Neural progenitor cell (in vitro differentiated cells): ENCODE measurements at places on chromosomes 11 and 22.

DNA sequence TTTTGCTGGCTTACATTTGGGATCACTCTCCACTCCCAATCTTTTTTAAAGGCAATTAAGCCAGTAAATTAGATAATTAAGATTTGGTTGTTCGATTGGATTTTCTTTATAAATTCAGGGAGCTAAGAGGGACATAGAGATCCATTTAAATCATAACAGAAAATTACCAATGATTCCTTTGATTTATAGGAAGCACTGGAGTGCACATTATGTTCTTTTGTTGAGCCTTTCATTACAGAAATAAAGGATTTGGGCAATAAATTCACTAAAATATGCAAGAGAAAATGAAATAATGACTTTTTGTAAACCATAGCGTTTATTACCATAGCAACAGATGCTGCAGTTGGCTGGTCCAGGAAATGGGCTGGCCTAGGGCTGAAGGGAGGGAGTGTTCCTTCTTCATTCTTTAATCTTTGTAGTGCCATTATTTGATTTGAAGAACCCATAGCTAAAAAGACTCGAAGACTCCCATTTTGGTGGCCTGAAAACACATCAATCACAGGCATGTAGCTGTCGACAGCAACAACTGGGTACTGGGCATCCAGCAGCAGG, 73.0 kb downstream of the C2CD3 start:
- DNase-seq = no peak

- DNase-seq = peak; percentile 55
Observed at GRCh38 chr11:32312865-32313403, 122.4 kb downstream of the WT1 start.

DNA sequence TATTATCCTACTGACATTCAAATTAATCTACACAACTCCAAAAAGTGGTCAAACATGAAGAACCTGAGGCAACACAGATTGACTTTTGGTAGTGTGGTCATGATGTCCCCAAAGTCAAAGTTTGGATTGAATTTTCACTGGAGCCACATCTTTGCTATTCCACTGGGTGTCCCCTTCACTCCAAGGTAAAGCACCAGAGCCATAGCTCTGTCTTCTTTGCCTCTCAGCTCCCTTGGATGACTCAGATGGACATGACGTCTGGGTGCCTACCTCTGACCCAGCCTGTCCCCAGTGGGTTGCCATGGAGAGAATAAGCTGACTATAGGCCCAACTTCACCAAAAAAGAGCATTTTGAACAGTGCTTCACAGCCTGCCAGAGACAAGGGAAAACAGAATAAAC, 57.4 kb upstream of the ARHGAP42 start:
- DNase-seq = no peak

- no peak for DNase-seq
Observed at GRCh38 chr22:31439808-31440207, 40.4 kb downstream of the DRG1 start.

DNA sequence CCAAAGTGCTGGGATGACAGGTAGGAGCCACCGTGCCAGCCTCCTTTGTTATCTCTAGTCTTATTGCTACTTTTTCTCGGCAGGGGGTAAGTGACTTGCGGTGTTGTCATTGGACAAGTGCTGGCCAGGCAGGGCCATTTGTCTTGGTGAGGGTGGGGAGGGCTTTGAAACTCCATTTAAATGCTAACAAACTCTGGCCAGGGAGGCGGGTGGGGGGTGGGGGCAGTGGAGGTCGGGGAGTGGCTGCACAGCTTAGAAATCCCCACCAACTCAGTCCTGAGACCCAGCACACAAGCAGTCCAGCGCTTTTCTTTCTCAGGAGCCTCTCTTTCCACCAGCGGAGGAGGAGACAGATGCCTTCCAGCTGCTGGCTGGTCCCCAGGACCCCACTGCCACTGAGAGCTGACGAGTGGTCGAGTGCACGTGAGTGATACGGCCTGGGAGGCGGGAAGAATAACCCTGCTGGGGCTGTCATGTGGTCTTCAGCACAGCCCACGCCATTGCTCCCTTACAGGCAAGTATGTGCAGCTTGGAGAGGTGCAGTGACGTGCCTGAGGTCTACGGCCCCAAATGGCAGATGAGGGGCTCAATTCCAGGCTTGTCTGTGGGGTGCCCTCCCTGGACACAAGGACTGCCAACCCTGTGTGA, 24.2 kb upstream of the OSBPL5 start:
- DNase-seq = peak; percentile 73

GRCh38 chr11:32088117-32088941, 2.5 kb upstream of the RCN1 start:
- DNase-seq = no peak

- no peak for DNase-seq
Observed at GRCh38 chr11:128487978-128488377, 99.4 kb downstream of the ETS1 start.

- DNase-seq = no peak
Observed at GRCh38 chr11:60118338-60118737, 29.9 kb downstream of the MS4A2 start.

DNA sequence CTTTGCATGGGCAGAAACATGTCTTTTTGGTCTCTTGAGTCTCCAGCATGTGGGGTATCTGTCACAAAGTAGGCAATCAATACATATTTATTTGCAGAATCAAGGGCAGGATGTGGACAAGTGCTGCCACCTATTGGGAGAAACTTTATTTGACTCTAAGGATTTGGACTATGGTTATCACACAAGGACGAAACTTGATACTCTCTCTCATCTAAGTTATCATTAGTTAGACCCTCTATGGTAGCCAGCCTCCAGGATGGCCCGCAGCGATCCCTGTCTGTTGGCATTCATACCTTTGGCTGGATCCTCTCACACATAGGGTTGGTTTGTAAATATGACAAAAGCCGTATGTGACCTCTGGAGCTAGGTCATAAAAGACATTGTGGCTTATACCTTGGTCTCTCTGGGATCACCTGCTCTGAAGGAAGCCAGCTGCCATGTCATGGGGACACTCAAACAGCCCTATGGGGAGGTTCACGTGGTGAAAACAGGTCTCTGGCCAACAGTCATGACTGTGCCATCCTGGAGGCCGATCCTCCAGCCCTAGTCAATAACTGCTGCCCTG, 1.1 kb upstream of the FBXO7 start:
- DNase-seq = peak; percentile 64

- no peak for DNase-seq
Observed at GRCh38 chr22:30245181-30245984, 1.2 kb downstream of the LIF start.

GRCh38 chr22:21726650-21727049, 8.9 kb downstream of the YPEL1 start:
- peak; percentile 81 for DNase-seq

- DNase-seq = peak; percentile 50
Observed at GRCh38 chr11:119764108-119764868, 35.3 kb upstream of the NECTIN1 start.

GRCh38 chr11:73398132-73398526, 21.9 kb downstream of the RELT start:
- no peak for DNase-seq

DNA sequence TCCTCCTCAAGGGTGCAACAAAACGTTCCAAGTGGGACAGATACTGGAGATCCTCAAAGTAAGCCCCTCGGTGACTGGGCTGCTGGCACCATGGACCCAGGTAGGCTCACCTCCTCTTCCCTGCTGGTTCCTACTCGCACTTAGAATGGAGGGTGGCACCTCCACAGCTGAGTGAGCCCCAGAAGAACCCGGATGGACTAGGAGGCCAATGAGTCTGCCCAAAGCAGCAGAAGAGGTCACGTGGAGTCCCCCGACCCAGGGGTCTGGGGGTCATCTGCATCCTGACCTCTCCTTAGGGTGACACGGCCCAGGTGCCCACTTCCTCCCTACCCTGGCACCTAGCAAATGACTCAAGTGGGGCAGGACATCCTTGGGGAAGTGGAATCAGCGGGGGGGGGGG, 4.4 kb downstream of the APOL1 start:
- DNase-seq = no peak

- no peak for DNase-seq
Observed at GRCh38 chr11:29641201-29641600, 375.6 kb downstream of the KCNA4 start.

GRCh38 chr22:49087198-49087597, 740.5 kb downstream of the BRD1 start:
- DNase-seq = no peak

- DNase-seq = no peak
Observed at GRCh38 chr11:2210366-2211112, 38.9 kb upstream of the TH start.

DNA sequence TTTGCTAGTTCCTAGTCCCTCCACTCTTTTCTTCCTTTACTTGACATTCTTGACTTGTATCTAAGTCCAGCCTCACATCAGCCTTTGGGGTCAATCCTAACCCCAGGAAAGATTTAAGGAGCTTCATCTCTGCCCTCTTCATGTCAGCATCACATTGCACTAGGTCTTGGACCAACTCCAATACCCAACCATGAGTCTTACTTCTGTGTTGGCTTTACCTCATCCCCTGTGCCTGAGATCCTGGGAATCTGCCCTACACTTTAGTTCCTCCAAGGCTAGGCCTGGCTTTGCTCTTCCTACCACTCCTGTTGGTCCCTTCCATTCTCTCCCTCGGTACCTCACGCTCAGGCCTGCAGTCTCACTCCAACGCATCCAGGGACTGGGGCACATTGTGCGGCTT, 117.0 kb downstream of the SLC1A2 start:
- DNase-seq = no peak

- DNase-seq = no peak
Observed at GRCh38 chr11:20045098-20045688, 115.1 kb downstream of the DBX1 start.

DNA sequence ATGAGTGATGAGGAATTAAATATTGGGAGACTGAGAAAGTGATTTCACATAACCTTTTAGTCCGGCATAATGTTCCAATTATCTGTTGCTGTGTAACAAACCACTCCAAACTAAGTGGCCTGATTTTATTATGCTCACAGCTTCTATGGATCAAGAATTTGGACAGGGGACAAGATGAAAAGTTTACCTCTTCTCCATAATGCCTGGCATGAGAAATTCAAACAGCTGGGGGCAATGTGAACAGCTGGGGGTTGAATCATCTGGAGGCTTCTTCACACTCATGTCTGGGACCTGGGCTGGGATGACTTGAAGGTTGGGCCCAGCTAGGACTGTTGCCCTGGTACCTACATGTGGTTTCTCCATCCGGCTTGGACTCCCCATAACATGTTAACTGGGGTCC, 99.4 kb upstream of the DRD2 start:
- no peak for DNase-seq

DNA sequence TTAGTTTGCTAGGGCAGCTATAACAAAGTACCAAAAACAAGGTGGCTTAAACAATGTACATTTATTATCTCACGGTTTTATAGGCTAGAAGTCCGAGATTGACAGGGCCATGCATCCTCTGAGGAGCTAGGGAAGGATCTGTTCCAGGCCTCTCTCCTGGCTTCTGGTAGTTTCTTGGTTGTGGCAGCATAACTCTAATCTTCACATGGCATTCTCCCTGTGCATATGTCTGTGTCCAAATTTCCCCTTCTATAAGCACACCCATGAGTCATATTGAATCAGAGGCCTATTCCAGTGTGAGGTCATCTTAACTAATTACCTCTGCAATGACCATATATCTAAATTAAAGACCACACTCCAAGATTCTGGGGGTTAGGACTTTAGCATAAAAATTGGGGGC, 31.3 kb upstream of the MMP13 start:
- DNase-seq = no peak

DNA sequence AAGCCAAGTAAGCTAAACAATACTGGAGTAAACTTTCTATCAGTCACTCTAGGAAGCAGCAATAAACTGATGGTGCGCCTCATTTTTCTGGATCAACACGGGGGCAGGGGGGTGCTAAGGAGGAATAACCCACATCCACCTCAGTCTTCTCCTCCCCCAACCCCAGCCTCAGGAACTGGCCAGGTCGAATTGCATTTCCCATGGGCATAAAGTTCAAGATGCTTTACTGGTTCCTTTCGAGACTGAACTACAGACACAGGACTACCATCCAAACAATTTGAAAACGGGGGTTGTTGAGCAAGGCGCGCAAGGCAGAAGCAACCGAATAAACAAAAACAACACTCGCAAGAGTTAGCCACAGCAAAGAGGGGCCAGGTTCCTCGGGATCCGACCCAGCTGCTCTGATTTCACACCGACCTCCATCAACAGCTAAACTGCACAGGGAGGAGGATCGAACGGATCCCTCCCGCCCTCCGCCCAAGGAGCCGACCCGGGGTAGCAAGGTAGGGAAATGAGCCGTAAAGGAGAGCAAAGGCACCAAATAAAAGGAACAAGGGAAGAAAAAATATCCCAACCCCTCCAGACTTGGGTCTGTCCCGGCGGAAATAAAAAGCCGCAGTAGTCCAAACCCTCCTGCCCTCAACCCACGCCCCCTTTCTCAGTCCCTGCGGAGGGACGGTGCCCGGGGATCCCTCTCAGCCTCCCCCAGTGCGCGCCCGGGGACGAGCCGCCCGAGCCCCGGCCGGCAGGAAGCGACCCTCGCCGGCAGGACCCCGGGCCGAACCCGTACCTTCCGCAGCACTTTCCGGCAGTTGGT, 801 bp downstream of the SESN3 start:
- DNase-seq = peak; percentile 53

GRCh38 chr11:33652431-33652830, 48.2 kb downstream of the C11orf91 start:
- DNase-seq = no peak

GRCh38 chr22:46237453-46238124, 12.5 kb downstream of the CDPF1 start:
- DNase-seq = no peak

DNA sequence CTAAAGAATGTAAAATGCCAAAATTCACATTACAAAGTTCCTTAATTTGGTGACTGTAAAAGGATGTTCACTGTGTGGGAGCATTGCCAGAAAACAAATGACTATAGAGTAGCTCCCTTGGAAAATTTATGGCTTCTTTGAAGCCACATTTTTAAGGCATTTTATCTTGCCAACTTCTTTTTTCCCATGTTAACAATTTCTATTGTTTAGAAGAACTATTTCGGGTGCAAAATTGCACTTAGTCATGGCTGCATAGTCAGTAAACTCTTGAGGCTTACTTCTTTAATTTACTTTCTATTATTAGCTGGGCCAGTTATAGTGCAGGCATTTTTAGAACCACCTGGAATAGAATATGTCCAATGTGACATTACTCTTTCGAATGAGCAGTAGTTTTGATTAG, 515.3 kb downstream of the JRKL start:
- no peak for DNase-seq
